T-helper 2 cell treated with Interferon-gamma antibody and Interleukin-4, amounts not matched to agents 5 μg/mL and 100 μg/mL, for 36 hours (primary cell): ENCODE measurements at places on chromosomes 12 and 14.

DNA sequence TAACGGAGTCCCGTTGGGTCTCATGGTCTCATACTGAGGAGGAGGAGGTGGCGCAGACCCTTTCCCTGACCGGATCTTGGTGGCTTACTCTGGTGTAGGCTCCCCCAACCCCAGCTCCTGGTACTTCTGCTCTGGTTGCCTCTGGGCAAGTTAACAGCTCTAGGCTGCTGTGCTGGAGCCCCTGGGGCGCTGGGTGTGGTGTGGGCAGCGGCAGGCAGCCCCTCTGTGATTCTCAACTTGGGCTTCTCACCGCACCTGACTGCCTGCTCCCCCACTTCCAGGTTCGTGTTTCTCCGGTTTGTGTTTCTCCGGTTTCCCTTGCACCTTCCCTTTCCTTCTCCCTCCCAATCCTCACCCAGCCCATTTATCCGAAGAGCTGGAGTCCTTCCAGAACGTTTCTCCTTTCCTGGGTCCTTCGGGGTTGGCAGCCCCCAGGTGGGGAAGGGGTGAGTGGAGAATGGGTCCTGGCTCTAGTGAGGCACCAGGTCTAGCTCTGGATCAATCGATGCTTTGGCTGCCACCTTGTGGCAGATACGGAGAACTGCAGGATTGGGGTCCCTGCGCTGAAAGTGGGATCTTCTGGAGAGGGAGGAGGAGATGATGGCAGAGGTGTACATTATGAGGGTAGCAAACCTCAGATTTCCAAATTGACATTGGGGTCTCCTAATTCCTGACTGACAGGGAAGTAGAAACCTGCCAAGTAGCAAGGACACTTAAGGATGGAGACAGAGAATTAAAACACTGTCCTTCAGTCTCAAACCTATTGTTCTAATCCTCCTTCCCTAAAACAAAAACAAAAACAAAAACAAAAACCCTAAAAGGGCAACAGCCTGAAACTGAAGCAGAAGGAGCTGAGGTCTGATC, 8.3 kb downstream of the CISTR start:
- H3K36me3 ChIP-seq: no peaks in the 10 kb centered on the region
- peak overlapping the region; percentile 63 for H3K4me3 ChIP-seq
- H3K4me1 ChIP-seq: peaks cover 23% of the 10 kb centered on the region

- DNase-seq: peak; percentile 48
- no peaks in the 10 kb centered on the region for H3K27me3 ChIP-seq
- H3K36me3 ChIP-seq: no peaks in the 10 kb centered on the region
- peak overlapping the region; percentile 25 for H3K4me3 ChIP-seq
- peaks cover 13% of the 10 kb centered on the region for H3K4me1 ChIP-seq
- peak overlapping the region; percentile 4 for H3K27ac ChIP-seq
These were observed 44.6 kb downstream of the MLXIP start for GRCh38 chr12:122123051-122123760.

DNA sequence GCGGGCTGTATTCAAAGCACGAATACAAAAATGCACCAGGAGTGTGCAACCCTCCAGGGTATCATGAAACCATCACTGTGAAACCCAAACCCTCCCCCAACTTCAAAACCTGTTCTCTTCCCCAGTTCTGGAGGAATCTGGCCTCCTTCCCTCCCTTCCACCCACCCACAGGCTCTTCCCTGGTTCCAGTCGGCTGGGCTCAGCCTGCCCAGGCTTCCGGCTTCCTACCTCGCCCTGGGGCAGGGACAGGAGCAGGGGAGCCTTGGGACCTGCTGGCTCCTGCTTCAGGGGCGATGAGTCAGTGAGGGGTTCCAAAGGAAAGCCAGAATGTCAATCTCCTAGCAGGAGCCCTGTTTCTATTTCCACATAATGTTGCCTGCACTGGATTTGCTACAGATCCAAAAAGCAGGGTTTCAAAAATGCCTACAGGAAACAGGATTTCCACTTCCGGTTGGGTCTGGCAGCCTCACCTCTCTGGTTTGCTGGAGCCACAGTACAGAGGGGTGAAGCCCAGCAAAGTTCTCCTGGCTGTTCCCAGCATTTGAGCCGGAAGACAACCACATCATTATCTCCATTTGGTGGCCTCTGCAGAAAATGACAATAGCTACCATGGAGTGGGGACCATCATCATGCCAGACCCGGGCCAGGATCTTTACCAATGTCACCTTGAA, 278.3 kb downstream of the DPF3 start:
- H3K36me3 ChIP-seq: no peaks in the 10 kb centered on the region
- no peak overlapping the region for H3K4me3 ChIP-seq
- H3K4me1 ChIP-seq: no peaks in the 10 kb centered on the region
- H3K27ac ChIP-seq: no peak overlapping the region
- DNase-seq: no peak
- H3K27me3 ChIP-seq: peaks cover 32% of the 10 kb centered on the region

GRCh38 chr12:89349814-89350213, 2.5 kb downstream of the DUSP6 start:
- peak overlapping the region; percentile 96 for H3K27ac ChIP-seq
- no peaks in the 10 kb centered on the region for H3K27me3 ChIP-seq

- H3K27ac ChIP-seq: no peak overlapping the region
- H3K4me1 ChIP-seq: peaks cover 2% of the 10 kb centered on the region
- no peak overlapping the region for H3K4me3 ChIP-seq
- H3K27me3 ChIP-seq: no peaks in the 10 kb centered on the region
- no peak for DNase-seq
These were observed 48.0 kb downstream of the ZNF664 start for GRCh38 chr12:124021007-124021406.

- H3K27me3 ChIP-seq: peaks cover 49% of the 10 kb centered on the region
- no peaks in the 10 kb centered on the region for H3K4me1 ChIP-seq
- no peak overlapping the region for H3K4me3 ChIP-seq
- no peak overlapping the region for H3K27ac ChIP-seq
These were observed 74.7 kb downstream of the FBXL14 start for GRCh38 chr12:1519642-1520041.

GRCh38 chr12:132710043-132710404, 618 bp upstream of the PGAM5 start:
- peak overlapping the region; percentile 95 for H3K4me3 ChIP-seq
- peak; percentile 21 for DNase-seq
- peaks cover 18% of the 10 kb centered on the region for H3K4me1 ChIP-seq
- peak overlapping the region; percentile 88 for H3K27ac ChIP-seq

GRCh38 chr12:57236201-57236924, 6.9 kb downstream of the SHMT2 start:
- H3K36me3 ChIP-seq: peaks cover 34% of the 10 kb centered on the region
- no peak overlapping the region for H3K27ac ChIP-seq
- H3K4me1 ChIP-seq: peaks cover 49% of the 10 kb centered on the region
- DNase-seq: no peak
- peaks cover 30% of the 10 kb centered on the region for H3K27me3 ChIP-seq

- no peaks in the 10 kb centered on the region for H3K27me3 ChIP-seq
- H3K4me1 ChIP-seq: peaks cover 3% of the 10 kb centered on the region
- H3K36me3 ChIP-seq: peaks cover 52% of the 10 kb centered on the region
- DNase-seq: no peak
- H3K27ac ChIP-seq: no peak overlapping the region
These were observed 17.5 kb downstream of the ANAPC5 start for GRCh38 chr12:121334513-121335343.
